DMS153 (cell line): ENCODE measurements at places on chromosomes 3 and 15.

DNA sequence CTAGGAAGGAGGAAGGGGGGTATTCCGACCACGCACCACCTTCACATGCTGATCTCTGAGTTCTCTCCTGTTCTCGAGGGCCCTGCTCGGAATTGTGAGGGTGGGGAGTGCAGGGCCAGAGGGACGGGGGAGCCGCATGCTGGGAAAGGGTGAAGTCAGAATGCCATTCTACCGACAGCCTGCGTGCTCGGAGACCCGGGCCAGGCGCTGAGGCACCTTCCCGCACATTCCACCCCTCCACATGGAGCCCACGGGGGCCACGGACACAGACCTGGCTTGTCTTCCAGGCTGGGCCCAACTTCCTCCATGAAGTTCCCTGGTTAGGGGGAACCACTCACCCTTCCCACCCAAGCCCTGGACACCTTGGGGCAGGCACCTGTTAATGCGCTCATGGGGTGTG, 28.7 kb upstream of the PIGZ start:
- DNase-seq = no peak

GRCh38 chr3:12342151-12342550, 53.3 kb downstream of the PPARG start:
- DNase-seq = no peak

- DNase-seq = no peak
These were observed 99.5 kb upstream of the FOXB1 start for GRCh38 chr15:59904450-59905135.

GRCh38 chr15:45402955-45403877, 24.9 kb upstream of the GATM start:
- DNase-seq = no peak

- no peak for DNase-seq
These were observed 202.7 kb downstream of the TNIK start for GRCh38 chr3:171257251-171258203.

DNA sequence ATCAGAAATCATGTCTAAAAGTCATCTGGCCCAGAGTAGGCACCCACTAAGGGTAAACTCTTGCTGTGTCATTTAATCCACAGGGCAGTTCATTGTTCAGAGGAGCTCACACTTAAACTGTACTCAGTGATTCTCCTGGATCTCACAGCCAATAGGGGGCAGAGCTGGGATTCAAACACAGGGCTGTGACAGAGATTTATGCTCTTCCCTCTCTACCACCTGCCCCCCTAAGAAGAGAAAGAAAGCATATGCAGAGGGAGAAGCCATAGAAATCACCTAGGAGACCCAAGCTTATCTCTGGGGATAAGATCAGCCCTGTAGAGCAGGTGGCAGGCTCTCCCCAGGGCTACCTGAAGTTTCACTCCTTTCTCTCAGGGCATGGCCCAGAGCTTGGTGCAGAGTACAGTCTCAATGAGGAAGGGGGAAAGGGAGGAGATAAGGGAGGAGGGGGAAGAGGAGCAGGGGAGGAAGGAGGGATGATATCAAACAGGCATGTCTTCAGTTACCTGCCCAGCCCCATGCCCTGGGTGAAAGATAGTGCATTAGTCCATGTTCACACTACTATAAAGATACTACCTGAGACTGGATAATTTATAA, 51.8 kb upstream of the ADPGK start:
- no peak for DNase-seq

DNA sequence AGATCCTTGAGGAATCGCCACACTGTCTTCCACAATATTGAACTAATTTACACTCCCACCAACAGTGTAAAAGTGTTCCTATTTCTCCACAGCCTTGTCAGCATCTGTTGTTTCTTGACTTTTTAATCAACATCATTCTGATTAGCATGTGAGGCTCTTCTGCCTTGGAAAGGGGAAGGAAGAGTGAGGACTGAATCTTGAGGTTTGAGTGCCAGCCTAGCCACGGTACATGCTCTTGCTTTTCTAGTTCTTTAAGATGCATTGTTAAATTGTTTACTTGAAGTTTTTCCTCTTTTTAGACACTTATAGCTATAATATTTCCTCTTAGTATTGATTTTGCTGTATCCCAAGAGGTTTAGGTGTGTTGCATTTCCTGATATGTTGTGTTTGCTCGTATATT, 596.1 kb downstream of the OTOL1 start:
- no peak for DNase-seq

GRCh38 chr15:29139540-29140459, 129.8 kb downstream of the NSMCE3 start:
- no peak for DNase-seq

DNA sequence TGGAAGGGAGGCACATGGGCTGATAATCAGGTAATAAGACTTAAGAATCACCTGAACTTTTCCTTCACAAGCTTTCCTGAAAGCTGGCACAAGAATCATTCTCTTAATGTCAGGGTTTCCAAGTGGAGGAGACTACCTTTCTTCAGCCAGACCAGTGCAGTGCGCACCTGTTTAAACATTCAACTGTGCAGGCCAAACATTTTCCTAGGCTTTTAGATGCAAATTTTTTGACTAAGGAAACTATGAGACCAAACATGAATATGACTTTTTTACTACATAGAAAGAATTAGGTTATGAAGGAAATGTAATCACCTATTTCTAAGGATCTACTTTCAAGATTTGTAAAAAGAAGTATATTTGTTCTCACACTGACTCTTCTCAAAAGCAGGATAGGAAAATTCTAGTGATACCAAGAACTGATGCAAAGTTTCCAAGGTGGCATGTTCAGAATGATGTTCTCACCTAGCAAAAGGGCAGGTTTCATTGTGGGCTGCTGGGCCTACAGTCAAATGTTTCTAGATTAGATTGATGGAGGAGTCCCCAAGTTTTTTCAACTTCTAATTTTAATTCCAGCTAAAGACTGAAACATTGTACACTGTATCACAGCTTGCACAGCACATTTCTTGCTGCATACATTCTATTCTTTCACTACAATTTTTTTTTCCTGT, 339.1 kb downstream of the TIGIT start:
- DNase-seq = no peak

DNA sequence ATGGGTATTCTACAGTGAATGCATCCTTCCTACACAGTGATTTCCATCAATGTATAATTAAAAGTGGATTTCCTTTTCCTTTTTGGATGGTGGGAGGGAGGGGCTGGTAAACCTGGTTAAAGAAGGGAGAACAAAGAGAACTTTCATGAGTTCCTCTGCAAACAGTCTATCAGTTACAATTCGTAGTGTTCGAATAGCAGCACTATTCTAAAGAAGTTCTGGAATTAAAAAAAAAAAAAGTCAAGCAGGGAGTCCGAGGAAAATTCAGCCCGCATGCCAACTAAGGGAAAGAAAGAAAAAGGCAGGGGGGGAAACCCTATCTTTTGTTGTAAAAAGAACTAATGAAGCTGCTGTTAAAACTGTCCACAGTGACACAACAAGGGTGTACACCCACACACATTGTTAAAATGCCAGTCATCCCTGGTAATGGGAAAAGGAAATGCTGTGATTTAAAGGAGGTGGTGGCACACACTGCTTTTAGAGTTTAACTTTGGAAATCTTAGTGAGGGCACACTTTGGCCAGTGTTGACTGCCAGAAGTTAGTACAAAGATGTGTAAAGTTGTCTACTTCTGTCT, 521.2 kb downstream of the ZIC1 start:
- no peak for DNase-seq

GRCh38 chr3:3196148-3196861, 16.8 kb upstream of the CRBN start:
- DNase-seq = no peak

DNA sequence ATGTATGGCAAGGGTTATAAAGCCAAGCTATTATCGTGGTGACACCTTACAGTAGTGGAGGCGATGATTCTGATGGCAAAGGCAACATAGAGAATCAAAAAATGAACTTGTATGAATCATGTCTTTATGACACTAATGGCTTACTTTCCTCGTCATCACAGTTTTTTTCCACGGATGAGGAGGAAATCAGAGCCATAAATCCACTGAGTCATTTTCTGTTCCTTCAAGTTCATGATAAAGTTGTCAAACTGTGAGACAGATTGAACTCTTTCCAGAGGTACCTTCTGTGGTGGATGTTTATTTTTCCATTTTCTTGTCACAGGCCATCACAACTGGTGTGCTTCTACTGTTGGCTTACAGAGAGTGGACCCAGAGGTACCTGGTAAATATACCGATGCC, 8.5 kb downstream of the TMEM212 start:
- DNase-seq = no peak

GRCh38 chr3:13068269-13069010, 4.8 kb downstream of the IQSEC1 start:
- no peak for DNase-seq

GRCh38 chr15:52609593-52609992, 40.8 kb upstream of the ARPP19 start:
- no peak for DNase-seq

- DNase-seq = no peak
These were observed 137.8 kb downstream of the SAMMSON start for GRCh38 chr3:70137366-70137765.

DNA sequence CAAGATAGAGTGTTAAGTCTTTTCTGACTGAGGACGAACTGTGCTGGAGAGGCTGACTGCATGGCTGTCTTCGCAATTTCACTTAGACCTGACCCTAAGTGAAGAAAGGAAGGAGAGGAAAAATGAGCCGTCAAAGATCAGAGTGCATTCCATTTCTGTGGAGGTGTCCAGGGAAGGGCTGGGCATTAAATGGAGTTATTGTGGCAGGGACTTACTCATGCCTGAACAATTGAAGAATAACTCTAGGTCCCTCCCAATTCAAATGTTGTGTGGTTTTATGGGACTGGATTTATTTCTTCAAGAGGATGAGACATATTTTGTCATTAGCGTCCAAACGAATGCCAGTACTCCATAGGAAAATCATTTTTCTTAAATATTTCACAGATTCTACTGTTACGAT, 187.3 kb upstream of the CFAP20DC start:
- no peak for DNase-seq

GRCh38 chr3:45906681-45907407, 20.5 kb downstream of the CCR9 start:
- DNase-seq = no peak

- DNase-seq = no peak
These were observed 533.5 kb upstream of the ZNF385D start for GRCh38 chr3:22284559-22284958.

GRCh38 chr15:78034495-78035191, 42.9 kb downstream of the TBC1D2B start:
- DNase-seq = no peak

- DNase-seq = no peak
These were observed 526.8 kb downstream of the VGLL3 start for GRCh38 chr3:86464180-86464579.

DNA sequence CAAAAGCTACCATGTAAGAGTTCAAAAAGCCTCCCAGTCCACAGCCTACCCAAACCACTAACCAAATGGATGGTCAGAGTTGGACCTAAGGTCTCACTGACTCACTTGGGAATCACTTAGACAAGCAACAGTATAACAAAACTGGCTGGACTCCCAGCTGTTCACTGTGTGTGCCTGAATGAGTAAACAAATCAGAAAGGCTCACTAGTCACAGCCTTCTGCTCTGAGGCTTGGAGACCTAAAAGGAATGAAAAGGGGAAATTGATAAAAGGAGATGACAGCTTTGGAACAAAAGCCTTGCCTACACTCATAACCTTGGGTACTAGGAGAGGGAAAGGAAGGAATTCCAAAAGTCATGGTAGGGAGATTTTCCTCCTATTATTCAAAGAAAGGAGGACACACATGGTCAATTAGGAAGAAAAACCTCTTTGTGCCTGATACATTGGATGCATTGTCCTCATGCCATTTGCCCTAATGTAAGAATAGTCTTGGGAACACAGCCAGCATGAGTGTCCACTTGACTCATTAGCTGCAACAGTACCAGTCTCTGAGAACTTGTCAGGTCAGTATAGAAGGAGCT, 92.3 kb downstream of the FRMD5 start:
- peak; percentile 3 for DNase-seq

DNA sequence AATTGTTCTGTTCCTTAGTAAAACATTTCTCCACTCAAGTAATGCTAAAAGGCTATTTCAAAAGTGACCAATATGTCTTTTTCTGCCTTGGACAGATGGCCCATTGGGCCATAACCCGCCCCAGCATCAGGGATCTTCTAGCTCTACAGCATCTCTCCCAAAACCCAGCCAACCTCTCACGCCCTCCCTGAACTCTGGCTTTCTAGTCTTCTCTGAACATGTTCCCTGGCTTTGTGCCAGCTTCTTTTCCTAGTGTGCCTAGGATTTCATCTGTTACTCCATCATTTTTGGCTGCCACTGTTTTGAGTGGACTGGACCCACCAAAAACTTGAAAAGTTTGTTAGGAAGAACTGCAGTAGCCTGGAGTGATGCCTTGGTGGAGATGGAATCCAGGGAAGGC, 30.7 kb downstream of the TRPM1 start:
- no peak for DNase-seq

DNA sequence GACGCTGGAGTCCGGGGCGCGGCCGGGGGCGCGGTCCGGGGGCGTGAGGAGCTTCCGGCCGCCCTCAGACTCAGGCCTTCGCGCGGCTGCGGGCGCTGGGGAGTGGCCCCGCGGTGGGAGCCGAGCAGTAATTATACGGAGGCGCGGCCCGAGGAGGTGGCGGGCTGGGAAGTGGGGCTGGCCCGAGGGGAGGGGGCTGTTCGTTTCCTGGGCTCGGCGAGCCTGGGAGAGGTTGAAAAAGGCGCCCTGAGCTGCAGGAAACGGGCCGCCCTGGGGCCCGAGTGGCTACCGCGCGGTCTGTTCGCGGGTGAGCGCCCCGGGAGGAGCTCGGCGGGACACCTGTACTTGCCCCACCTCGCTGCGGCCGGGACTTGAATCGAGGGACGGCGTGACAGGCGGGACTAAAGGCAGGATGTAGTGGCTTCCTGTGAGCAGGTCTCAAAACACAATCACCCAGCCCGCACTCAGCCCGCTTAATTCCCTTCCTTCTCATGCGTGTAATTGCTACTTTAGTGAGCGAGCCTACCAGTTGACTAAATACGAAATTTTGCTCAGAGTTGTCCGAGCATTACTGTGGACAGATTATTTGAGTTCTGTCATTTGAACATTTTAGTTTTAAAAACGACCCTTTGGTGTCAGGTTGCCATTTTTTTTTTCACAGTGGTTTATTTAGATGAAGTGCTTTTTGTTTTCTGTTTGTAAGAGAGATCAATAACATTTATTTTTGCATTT, 860 bp downstream of the RASA2 start:
- peak; percentile 84 for DNase-seq

- no peak for DNase-seq
These were observed 55.6 kb downstream of the POLQ start for GRCh38 chr3:121490161-121490560.
